ENCODE measurements at places on chromosomes 6 and 20. TPM values are rescaled to one million over a fixed set of nuclear protein-coding genes. Genes with fewer than 3 reads are reported as not detected.

DNA sequence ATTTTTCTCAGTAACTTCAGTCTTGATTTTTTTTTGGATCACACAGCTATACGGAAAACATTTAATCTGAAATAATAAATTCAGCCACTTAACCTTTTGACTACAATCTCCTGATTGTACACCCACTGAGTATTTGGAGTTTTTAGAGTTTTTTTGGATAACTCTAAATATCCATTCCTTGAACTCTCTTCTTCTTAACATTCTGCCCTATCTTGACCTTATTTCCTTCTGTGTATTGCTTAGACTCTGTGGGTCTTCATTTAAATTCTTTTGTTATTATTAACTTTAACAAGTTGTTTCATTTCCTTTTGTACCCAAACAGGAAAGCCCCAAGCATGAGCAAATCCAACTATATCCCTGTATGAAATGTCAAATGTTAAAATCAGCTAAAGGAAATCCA is 170.2 kb upstream of the PTCHD4 start:
- no peaks in the 10 kb centered on the region for H3K27me3 ChIP-seq
- H3K36me3 ChIP-seq = no peaks in the 10 kb centered on the region
- H3K4me1 ChIP-seq = no peaks in the 10 kb centered on the region

- no peak for DNase-seq
- H3K36me3 ChIP-seq = peaks cover 51% of the 10 kb centered on the region
- no peaks in the 10 kb centered on the region for H3K27me3 ChIP-seq
- peak overlapping the region; percentile 94 for H3K4me3 ChIP-seq
Observed at GRCh38 chr6:31836047-31836473, 8.5 kb downstream of the HSPA1B start.

DNA sequence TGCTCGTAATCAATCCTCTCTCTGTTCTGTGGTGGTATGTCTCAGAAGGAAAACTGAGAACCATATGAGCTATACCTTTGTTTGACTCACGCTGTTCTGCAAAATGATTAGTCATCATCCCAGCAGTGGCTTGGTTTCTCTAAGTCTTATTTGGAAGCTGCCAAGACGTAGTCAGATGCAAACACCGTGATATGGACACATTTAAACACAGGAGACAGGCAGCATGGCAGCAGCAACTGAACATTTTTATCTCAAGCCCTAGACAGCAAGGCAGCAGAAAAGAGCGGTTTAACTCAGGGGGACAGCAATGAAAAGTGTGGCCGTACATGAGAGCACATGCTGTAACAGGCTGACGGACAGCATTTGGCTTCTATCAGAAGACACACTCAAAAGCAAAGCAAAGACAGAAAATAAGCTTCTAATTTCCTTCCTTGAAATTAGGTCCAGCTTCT is 1295.1 kb downstream of the EPHA7 start:
- H3K4me3 ChIP-seq = no peak overlapping the region
- no peaks in the 10 kb centered on the region for H3K4me1 ChIP-seq
- no peak overlapping the region for H3K27ac ChIP-seq
- DNase-seq = no peak
- H3K27me3 ChIP-seq = no peaks in the 10 kb centered on the region
- H3K36me3 ChIP-seq = no peaks in the 10 kb centered on the region

- no peak for DNase-seq
- no peaks in the 10 kb centered on the region for H3K27me3 ChIP-seq
- no peaks in the 10 kb centered on the region for H3K4me1 ChIP-seq
- no peak overlapping the region for H3K27ac ChIP-seq
- H3K36me3 ChIP-seq = no peaks in the 10 kb centered on the region
Observed at GRCh38 chr6:168609914-168610490, 169.0 kb downstream of the SMOC2 start.

DNA sequence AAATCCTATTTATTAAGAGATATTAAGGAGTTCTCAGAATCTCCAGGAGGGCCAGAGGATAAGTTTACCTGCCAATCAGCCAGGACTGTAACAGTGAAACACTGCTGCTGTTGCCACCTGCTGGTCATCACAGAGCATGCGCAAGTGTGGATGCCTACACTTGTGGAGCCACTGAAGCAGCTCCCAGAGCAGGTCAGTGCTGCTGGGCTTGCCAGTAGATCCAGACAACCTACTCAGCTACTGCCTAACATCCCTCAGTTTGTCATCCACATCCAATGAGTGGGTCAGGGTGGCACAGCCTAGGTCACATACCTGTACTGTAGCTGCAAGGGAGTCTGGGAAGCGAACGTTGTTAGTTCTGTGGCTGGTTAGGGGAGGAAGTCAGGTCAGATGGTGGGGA is 18.3 kb upstream of the NHSL1 start:
- no peak overlapping the region for H3K4me3 ChIP-seq
- peak; percentile 51 for DNase-seq
- no peak overlapping the region for H3K27ac ChIP-seq
- H3K36me3 ChIP-seq = no peaks in the 10 kb centered on the region

DNA sequence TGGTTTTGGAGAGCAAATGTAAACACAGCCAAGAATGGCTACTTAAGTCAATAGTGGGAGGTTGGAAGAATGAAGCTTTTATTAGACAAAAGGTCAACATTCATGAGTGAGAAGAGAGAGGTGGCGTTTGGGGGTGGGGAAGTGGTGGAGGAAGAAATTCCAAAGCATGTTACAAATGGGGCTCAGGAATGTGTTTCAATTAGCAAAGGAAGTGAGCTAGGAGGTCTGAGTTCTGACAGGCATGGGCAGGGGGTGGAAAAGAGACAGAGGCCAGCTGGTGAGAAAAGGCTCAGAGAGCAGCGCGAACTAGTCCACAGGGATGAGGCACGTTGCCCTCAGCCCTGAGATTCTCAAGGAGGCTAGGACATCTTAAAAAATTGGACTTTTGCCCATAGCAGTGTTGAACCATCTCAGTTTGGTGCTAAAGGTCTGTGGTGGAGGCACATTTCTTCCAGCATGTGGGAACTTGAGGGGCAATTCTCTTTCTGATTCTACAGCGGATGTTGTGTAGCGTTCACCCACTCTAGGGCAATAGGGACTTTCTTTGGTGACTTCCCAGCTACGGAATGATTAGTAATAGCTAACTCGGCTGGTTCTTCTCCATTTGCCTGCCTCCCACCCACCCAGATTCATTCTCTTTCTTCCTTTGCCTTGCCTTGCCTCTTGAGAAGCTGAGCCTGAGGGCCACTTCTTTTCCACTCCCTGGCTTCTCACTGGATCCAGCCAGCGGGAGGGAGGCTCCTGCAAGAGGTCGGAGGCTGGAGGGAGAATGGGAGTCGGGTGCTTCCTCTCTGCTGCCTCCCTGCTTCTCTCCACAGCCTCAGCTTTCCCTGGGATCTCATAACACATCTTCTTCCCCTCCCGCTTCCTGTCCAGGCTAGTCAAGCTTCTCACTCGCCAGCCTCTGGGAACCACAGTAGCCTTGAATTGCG is 45.1 kb upstream of the NEDD9 start:
- peaks cover 31% of the 10 kb centered on the region for H3K36me3 ChIP-seq
- peak overlapping the region; percentile 90 for H3K27ac ChIP-seq
- DNase-seq = no peak
- no peaks in the 10 kb centered on the region for H3K27me3 ChIP-seq

DNA sequence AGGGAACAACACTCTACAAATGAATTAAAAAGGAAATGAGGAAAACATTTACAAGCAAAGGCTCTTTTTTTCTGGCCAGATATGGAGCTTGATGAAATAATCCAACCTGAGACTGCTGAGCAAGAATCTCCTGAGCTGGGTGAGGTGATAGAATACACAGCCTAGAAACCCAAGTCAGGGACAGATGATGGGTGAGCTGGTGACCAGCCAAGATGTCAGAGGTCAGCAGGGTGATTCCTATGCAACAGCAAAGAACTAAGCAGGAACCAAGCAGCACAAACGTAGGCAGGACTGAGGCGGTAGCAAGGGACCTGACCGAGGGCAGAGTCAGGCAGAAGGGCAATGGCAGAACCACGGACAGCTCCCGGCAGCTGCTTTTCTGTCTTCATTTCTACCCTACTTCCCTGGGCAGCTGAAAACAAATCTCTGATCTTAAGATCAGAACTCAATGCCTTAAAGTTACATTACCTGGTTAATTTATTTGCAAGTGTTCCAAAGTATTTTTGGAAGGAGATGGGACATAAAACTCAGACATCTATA is 75.1 kb downstream of the CDC40 start:
- no peaks in the 10 kb centered on the region for H3K36me3 ChIP-seq
- no peak for DNase-seq
- H3K27me3 ChIP-seq = no peaks in the 10 kb centered on the region
- no peak overlapping the region for H3K27ac ChIP-seq

GRCh38 chr6:130752267-130752666 is 74.9 kb upstream of the SMLR1 start:
- no peaks in the 10 kb centered on the region for H3K4me1 ChIP-seq
- H3K27me3 ChIP-seq = peaks cover 6% of the 10 kb centered on the region
- H3K27ac ChIP-seq = no peak overlapping the region
- DNase-seq = no peak

- DNase-seq = no peak
- no peak overlapping the region for H3K27ac ChIP-seq
- H3K4me3 ChIP-seq = no peak overlapping the region
Observed at GRCh38 chr6:13026557-13026956, 301.8 kb downstream of the TBC1D7 start.

DNA sequence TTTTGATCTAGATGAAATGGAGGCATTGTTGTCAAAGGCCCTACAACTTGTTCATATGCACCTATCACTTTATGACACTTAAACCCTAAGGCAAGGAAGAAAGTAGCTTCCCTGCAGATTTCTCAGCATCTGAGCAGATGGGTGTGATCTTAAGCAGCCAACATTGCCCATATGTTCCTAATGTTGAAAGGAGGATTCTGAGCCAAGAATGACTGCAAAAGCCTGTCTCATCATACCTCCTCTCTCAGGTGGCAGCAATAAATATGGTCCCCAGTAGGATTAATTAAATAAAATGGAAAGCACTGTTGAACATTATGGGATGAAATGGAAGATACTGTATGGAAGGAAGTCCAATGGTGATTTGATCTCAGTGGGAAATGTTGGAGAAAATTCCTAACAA is 538.1 kb upstream of the MAN1A1 start:
- H3K36me3 ChIP-seq = no peaks in the 10 kb centered on the region
- H3K4me1 ChIP-seq = no peaks in the 10 kb centered on the region
- H3K27ac ChIP-seq = no peak overlapping the region
- no peak overlapping the region for H3K4me3 ChIP-seq

The ZC3H12D gene
- 96.7 TPM for total RNA-seq

The GUCA1A gene
- total RNA-seq = not detected

The IRF4 gene
- 929 TPM for total RNA-seq

The NNAT gene
- 0.29 TPM for total RNA-seq

The WFDC10B gene
- not detected for total RNA-seq

The ARFGEF3 gene
- 0.22 TPM for total RNA-seq

All from activated T-helper 1 cell treated with anti-CD3 and anti-CD28 coated beads, Interleukin-12 subunit alpha, Interleukin-12 subunit beta, Interleukin-2, Interleukin-4 antibody, amounts not matched to agents 30 ng/mL and 10 ng/mL and 1 ng/mL, durations not matched to agents 14 hours and 24 hours and 36 hours (primary cell).